SK-N-SH (cell line): ENCODE measurements at places on chromosomes 7 and 10. TPM values are rescaled to one million over a fixed set of nuclear protein-coding genes. Genes with fewer than 3 reads are reported as not detected.

GPR146 gene
- 1.4 and 2.0 TPM in 2 replicates for polyA plus RNA-seq

DNA sequence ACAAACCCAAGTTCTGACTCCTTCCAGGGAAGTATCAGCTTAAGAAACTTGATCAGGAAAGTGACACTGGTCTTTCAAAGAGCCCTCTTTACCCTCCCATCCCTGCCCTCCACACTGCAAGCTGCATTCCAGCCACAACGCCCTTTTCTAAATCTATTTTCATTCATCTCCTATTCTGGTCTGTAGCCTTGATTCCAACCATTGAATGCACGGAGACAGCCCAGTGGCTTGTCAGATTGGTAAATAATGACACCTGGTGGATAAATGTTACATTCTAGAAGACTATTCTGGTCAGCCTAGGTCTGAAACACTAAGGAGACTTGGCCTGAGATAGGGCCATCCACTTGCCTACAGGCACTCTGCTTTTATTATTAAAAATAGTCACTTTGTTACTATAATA lies 20.9 kb downstream of the MORN4 start:
- no peaks in the 10 kb centered on the region; the same call in 1 of the 2 replicates for H3K36me3 ChIP-seq
- DNase-seq = peak; percentile 45
- no peaks in the 10 kb centered on the region for H3K27me3 ChIP-seq
- no peaks in the 10 kb centered on the region; the same call in 1 of the 2 replicates for H3K4me1 ChIP-seq
- no peak overlapping the region for H3K27ac ChIP-seq

DNA sequence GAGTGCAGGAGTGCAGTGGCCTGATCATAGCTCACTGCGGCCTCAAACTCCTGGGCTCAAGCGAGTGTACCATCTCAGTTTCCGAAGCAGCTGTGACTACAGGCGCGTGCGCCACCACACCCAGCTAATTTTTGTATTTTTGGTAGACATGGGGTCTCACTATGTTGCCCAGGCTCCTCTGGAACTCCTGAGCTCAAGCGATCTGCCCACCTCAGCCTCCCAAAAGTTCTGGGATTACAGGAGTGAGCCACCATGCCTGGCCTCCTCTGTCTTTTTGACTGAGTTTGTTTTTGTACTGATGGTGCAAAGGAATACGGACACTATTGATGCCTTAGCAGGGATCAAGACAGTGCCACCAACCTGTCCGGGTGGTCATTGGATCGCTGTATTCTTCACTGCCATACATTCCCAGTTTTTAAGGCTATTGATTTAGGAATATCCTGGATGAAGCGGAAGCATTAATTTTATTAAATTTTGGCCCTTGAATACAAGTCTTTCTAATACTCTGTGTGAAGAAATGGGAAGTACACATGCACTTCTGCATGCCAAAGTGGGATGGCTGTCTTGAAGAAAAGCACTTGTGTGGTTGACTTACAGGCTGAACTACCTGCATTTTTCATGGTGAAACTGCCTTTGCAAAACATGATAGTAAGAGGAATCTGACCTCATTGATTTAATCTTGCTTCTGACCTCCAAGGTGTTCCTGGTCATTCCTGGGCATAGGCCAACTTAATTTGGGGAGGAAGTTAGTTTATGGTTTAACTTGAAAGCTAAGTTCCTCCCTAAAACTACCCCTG lies 2.1 kb upstream of the CUL2 start:
- H3K4me3 ChIP-seq = no peak overlapping the region
- H3K36me3 ChIP-seq = peaks cover 5% of the 10 kb centered on the region
- H3K27ac ChIP-seq = no peak overlapping the region
- DNase-seq = no peak

GRCh38 chr10:61752111-61753011 lies 89.6 kb downstream of the CABCOCO1 start:
- no peaks in the 10 kb centered on the region for H3K27me3 ChIP-seq
- peaks cover 49% of the 10 kb centered on the region; the same call in 1 of the 2 replicates for H3K4me1 ChIP-seq
- H3K36me3 ChIP-seq = no peaks in the 10 kb centered on the region
- no peak for DNase-seq

WIPF3 gene
- polyA plus RNA-seq = 0.02 TPM in 2 replicates

- DNase-seq = no peak
- H3K27me3 ChIP-seq = no peaks in the 10 kb centered on the region
- no peaks in the 10 kb centered on the region for H3K36me3 ChIP-seq
- H3K27ac ChIP-seq = no peak overlapping the region
- no peaks in the 10 kb centered on the region for H3K4me1 ChIP-seq
Observed at GRCh38 chr7:2962865-2963264, 80.8 kb downstream of the CARD11 start.

ANKRD2 gene
- polyA plus RNA-seq = 0.72 and 0.99 TPM in 2 replicates

DNA sequence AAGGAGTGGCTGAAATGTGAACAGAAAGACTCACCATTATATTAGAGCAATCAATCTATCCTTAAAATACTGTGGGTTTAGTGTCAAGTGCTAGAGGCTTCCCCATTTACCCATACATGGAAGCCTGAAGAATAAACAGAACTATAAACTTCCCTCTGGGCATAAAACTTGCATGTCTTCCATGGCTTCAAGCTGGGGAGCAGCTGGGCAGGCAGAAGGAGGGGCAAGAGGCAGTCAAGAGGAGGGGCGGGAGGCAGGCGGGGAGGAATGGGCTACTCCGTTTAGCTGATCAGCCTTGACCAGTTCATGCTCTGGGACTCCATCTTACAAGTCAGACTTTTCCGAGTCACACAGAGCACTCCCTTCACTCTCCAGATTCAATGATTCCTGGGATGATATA lies 3.5 kb upstream of the PRSS1 start:
- H3K36me3 ChIP-seq = no peaks in the 10 kb centered on the region
- no peaks in the 10 kb centered on the region for H3K4me1 ChIP-seq
- peaks cover 31% of the 10 kb centered on the region; the same call in 1 of the 2 replicates for H3K27me3 ChIP-seq
- no peak for DNase-seq

DNA sequence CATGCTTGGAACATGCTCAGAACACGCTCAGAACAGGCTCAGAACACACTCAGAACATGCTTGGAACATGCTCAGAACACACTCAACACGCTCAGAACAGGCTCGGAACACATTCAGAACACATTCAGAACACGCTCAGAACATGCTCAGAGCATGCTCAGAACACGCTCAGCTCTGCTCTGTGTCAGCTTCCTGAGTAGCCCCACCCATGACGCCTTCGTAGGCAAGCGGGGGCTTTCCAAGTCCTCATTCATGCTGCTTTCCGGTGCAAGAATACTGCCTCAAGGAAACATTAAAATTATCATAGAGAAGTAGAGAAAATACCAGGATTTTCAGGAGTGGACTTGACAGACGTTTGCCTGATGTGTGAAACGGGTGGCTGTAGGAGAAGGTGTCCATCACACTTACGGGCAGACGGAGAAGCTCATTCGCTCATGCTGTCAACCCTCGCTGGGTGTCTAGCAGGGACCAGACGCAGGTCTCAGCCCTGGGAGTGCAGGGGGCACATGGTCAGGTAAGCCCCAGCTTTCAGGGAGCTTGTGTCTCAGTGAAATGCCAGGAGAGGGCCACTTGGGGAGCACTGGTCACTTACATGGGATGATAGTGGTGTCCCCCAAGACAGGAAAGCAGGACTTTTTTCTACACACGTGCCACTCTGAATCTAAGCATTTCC lies 24.7 kb downstream of the EN2 start:
- peaks cover 71% of the 10 kb centered on the region for H3K27me3 ChIP-seq
- no peaks in the 10 kb centered on the region for H3K36me3 ChIP-seq
- H3K4me3 ChIP-seq = no peak overlapping the region
- no peak for DNase-seq
- H3K4me1 ChIP-seq = no peaks in the 10 kb centered on the region

GRCh38 chr10:22229802-22230157 lies 12.0 kb upstream of the EBLN1 start:
- H3K36me3 ChIP-seq = no peaks in the 10 kb centered on the region
- DNase-seq = no peak
- no peaks in the 10 kb centered on the region for H3K4me1 ChIP-seq

DNA sequence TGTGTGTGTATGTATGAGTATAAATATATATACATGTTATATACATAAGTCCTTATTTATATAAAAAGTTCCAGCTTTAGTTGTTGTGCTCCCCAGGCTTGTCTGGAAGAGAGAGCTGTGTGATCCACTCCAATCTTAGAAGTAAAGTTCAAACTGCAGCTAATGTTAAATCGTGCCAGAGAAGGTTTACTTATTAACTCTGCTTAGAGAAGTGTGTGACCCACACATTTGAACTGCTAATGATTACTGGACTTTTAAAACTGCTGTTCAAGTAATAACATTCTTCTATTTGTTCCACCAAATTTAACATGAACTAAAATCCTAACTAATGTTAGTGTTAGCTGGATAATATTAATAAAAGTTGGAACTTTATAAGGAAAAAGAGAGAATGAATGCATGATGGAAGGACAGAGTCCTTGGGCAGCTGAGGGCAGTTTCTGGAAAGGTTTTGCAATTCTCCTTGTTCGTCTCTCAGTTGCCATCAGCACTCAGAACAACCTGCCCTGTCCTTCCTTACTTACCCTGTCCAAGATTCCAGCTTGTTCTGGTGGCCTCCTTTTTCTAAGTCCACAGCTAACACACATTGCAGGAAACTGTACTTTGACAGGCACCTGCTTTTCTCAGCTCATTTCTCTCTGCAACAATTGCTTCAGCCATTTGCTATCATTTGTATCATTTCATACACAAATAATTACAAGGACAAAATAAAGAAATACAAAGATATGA lies 162.6 kb downstream of the FAM107B start:
- no peak for DNase-seq
